Activated CD4-positive, alpha-beta T cell treated with anti-CD3 and anti-CD28 coated beads, Interleukin-2, amount 50 U/mL, for 1 hour (primary cell): ENCODE measurements at places on chromosomes 2 and 18.

- no peak for DNase-seq
Measured at GRCh38 chr2:238160206-238161129, 1.7 kb downstream of the ERFE start.

GRCh38 chr2:168671932-168672331, 130.5 kb upstream of the NOSTRIN start:
- no peak for DNase-seq

GRCh38 chr18:8685141-8685913, 20.0 kb upstream of the MTCL1 start:
- DNase-seq: no peak

GRCh38 chr2:223052548-223053483, 826 bp downstream of the KCNE4 start:
- DNase-seq: no peak

DNA sequence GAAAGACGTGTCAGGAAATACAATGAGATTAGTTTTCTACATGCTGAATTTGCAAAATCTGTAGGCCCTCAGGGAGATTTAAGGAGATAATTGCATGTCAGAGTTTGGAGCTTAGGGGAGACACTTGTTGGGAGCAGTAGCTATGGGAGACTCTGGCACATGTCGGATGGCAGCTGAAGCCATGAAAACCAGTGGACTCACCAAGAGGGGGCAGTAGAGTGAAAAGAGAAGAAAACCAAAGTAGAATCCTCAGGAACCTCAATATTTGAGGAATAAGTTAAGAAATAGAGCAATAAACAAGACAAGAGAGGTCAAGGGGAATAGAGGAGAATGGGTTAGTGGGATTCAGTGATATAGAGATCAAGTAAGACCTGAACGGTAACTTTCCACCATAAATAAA, 24.8 kb downstream of the RUFY4 start:
- no peak for DNase-seq

GRCh38 chr2:160813506-160813858, 319.9 kb upstream of the RBMS1 start:
- no peak for DNase-seq

- DNase-seq: no peak
Measured at GRCh38 chr18:61471541-61471940, 138.3 kb downstream of the CDH20 start.

DNA sequence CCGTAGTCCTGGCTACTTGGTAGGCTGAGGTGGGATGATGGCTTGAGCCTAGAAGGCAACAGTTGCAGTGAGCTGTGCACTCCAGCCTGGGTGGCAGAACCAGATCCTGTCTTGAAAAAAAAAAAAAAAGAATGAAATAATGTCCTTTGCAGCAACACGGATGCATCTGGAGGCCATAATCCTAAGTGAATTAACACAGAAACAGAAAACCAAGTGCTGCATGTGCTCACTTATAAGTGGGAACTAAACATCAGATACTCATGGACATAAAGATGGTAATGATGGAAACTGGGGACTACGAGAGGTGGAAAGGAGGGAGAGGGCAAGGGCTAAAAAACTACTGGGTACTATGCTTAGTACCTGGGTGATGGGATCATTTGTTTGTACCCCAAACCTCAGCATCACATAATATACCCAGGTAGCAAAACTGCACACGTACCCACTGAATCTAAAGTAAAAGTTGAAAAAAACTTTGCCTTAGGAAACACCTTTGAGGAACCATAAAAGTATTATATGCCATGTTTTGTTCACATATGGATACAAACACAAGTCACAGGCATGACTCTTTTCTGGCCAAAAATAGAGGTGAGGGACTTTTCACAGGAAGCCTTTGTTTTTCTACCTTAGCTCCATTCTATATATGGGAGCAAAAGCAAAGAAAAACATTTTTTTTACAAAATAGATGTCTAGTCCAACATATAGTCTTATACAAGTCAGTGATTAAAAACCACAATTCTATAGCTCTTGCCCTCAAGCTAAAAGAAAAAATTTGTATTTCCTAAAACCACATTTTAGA, 36.6 kb downstream of the GPR155 start:
- DNase-seq: no peak

DNA sequence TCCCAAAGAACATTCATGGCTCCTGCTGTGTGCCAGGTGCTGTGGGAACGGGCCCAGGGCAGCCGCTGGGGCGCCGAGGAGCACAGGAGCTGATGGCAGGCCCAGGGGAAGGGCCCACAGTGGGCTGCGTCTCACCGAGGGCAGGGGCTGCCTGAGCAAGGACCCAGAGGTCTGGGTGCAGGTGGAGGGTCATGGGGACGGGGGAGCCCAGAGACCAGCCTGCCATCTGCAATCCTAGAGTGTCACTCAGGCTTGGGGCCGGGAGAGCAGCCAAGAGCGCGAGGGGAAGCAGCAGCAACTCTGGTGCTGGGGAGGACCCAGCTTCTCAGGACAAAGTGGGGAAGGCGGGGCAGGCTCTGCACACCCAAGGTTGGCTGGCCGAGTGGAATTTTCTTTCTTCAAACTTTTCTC, 207.4 kb downstream of the HDAC4 start:
- DNase-seq: no peak
